ENCODE measurements at places on chromosomes 11 and 22.

DNA sequence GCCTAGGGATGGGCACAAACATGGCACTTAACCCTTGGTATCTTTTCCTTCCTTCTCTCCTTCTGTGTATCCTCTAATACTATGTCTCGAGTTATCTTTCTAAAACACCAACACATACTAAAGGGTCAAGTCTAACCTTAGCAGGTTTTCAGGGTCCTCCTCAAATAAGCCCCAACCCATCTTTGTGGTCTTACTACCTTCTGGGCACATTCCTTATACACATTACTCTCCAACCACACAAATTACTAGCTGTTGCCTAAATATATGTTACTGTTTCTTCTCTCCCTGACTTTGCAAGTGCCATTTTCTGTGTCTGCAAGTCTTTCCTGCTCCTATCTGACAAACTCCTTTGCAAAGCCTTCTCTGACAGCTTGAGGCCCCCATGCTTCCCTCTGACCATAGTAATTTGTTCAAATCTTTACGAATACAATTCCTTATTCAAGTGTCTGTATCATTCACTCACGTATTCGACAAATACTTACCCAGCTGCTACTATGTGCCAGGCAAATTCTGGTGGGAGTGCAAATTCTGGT is 15.8 kb upstream of the NUP160 start:
- DNase-seq: no peak

- no peak for DNase-seq
These were observed 59.2 kb downstream of the NFAM1 start for GRCh38 chr22:42372976-42373375.

DNA sequence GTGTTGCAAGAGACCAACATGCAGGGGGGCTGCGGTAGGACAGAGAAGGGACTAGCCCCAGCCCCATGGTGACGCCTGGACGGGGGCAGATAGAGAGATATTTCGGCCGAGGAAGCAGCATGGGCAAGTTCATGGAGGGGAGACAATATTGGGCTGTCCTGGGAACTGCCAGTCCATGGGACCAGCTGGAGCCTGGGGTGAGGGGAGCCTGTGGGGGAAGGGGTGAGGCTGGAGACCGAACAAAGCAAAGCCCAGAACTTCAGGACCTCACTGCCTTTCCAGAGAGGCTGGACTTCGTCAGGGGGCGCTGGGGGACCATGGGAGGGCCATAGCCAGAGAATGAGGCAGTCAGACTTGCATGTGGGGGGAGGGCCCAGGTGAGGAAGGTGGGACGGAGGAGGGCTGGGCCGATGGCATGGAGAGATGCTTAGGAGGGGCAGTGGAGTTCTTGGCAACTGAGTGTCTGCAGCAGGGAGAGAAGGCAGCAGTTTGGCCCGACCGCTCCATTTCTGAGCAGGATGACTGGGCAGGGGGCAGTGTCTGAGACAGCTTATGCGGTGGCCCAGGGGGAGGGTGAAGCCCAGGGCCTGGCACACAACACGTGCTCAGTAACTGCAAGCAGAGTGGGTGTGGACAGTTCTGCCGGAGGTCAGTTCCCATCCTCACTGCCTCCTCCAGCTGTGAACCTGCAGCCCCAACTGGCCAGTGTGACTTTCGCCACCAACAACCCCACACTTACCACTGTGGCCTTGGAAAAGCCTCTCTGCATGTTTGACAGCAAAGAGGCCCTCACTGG is 712 bp downstream of the UPK3A start:
- no peak for DNase-seq

DNA sequence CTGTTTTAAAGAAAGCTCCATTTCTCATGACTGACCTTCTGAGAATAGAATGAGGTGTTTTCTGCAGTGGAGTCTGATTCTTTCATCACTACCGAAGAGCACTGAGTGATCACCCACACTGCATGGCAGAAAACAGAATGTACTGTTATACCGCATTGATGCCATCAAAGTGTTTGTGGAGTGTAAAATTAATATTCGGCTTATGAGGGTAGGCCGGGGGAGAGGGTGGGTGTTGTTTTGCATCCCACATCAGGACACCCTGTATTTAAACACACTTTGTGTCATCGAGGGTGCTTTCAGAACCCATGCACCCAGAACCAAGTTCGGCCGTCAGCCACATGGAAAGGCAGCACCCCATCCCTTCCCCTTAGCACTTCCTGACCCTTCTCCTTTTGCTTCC is 41.3 kb upstream of the ETS1 start:
- no peak for DNase-seq

GRCh38 chr22:29224121-29224858 is 18.6 kb downstream of the EMID1 start:
- no peak for DNase-seq

DNA sequence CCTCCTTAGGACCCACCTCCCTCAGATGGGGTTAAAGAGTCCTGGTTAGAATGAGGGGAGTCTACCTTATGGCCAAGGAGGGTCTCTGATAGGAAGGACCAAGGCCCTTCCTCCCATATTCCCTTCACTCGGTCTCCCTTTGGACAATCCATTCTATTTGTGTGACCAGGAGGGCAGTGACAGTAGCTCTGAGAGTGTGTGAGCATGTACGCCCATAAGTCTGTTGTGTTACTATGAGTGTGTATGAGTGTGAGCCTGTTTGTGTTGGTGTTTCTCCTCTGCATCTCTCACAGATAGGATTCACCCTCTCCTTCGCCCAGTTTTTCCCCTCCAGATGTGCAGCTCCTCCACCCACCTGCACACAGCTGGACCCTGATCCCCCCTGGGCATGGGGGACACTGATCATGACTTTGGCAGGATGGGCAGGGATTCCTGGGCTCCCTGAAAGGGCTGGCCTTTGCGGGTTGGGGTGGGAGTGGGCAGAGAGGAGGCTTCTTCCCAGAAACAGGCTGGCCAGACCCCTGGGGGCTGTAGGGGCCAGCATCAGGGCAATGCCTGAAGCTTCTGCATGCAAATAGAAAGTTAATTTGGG is 14.5 kb downstream of the PHLDB1 start:
- no peak for DNase-seq

DNA sequence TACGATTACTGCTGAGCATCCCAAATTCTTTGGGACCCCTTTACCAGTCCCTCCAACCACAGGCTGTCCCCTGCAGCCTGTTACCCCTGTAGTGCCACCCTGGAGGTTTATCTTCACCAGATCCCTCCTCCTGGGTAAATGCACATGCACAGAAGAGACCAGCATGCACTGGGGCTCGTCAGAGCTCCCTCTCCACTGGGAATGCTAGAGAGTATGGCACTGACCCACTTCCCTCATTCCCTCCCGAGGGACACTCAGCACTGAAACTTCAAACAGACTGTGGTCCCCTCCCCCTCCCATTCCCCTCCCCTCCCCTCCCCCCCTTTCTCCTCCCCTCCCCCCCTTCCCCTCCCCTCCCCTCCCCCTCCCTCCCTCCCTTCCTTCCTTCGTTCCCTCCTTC is 49.1 kb downstream of the C11orf91 start:
- DNase-seq: no peak

GRCh38 chr11:6083129-6083528 is 24.4 kb upstream of the OR56B4 start:
- DNase-seq: no peak

- no peak for DNase-seq
These were observed 841 bp downstream of the RIC8A start for GRCh38 chr11:208181-208916.

- DNase-seq: no peak
These were observed at the start of gene SLC5A1 for GRCh38 chr22:32042924-32043323. SLC5A1 (plus strand) TSS chr22:32043261; CDS start chr22:32043282, 21 bp downstream.

GRCh38 chr11:28123151-28123581 is 15.0 kb downstream of the METTL15 start:
- DNase-seq: no peak

GRCh38 chr11:70802185-70802584 is 403.9 kb downstream of the CTTN start:
- DNase-seq: no peak

DNA sequence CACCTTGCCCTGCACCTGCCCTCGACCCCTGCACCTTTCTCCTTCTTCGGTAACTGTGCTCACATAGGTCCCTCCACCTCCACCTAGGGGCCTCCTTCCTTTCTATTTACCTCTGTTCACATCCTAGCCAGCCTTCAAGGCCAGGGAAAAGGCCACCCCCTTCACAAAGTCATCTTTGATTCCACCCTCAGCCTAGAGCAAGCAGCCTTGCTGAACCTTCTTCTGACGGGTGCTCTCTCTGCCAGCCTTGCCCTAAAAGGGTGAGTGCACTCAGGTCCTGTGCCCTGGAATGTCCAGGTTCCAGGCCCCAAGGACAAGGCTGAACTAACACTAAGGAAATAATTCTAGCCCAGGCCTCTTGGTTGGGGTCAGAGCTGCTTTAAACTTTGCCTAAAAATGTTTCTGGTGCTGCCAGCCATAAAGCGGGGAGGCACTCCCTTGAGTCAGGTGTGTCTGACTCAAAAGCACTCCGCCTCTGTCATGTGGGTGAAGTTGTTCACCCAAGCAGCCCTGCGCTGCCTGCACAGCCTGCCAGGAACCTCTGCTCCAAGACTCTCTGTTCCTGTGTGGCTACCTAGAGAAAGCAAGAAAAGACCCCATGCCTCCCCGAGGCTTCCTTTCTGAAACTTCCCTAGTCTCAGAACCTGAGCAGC is 9.2 kb upstream of the FAM83F start:
- DNase-seq: no peak

- no peak for DNase-seq
These were observed 4.9 kb downstream of the ADORA2A start for GRCh38 chr22:24432059-24432853.

DNA sequence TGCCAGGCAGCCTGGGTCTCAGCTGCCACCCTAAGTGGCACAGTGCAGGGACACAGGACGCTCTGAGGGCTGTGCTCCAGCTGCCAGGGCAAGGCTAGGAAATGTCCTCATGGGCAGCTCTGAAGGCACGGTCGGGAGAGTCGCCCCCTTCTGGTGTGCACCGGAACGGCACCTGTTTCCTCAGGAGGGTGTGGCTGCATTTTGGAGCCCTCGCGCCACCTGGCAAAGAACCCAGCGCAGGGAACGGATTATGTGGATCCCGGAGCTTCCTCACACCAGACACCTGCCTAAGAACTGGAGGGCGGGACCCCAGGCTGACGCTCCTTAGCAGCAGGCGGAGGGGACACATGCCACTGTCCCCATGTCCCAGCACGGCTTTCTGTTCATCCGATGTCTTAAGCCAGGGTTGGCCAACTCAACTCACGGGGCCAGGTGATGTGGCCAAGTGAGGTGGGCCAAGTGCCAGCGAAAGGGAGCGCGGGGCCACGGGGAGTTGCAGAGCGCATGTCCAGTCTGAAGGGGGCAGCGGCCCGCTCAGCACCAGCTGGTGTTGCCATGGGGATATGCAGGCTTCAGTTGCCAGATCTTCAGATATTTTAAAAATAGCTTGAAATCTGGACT is 5.1 kb upstream of the SLC22A8 start:
- no peak for DNase-seq

DNA sequence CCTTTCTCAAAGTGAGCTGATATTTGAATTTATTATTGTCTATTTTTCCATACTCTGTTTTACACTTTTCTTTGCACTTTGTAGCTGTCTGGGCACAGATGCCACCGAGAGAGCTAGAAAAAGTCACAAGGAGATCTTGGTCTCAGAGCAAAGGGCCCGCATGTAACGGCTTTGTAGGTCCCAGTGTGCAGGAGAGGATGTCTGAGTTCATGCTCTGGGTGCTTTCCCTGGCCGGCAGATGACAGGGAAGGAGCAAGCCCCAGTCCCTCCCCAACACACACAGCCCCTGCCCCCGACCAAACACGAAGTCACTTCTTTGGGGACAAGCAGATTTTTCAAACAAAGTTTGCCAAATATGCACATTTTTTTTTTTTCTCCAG is 55.8 kb downstream of the SMIM38 start:
- DNase-seq: no peak

DNA sequence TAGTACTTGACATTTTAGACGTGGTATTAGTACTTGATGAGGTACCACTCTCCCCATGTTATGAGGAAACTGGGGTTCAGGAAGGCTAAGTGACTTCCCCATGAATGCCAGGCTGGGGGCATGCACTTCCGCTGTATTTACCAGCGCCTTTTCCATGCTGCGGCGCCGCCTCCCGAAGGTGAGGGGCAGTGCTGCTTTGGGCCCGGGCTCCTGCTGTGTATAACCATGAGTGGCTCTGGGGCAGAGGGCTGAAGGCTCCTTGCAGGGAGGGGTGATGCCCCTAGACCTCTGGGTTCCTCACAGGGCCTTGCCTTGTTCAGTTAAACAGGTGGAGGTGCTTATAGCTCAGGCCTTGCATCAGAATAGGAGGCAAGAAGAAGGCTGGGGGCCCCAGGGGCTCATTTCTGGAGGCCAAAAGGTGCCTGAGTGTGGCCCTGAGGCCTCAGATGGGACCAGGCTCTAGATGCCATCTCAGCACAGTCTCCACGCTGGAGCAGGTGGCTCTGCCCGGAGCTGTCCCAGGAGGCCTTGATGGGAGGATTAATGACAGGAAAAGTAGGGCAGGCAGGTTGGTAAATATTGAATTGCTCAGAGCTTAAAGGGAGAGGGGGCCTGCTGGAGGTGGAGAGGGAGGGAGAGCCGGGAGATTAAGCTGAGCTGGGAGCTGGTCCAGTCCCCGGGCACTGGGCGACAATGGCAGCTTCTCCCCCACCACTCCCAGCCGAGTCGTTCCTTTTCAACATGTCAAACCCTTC is 129.6 kb downstream of the CEP164 start:
- no peak for DNase-seq

DNA sequence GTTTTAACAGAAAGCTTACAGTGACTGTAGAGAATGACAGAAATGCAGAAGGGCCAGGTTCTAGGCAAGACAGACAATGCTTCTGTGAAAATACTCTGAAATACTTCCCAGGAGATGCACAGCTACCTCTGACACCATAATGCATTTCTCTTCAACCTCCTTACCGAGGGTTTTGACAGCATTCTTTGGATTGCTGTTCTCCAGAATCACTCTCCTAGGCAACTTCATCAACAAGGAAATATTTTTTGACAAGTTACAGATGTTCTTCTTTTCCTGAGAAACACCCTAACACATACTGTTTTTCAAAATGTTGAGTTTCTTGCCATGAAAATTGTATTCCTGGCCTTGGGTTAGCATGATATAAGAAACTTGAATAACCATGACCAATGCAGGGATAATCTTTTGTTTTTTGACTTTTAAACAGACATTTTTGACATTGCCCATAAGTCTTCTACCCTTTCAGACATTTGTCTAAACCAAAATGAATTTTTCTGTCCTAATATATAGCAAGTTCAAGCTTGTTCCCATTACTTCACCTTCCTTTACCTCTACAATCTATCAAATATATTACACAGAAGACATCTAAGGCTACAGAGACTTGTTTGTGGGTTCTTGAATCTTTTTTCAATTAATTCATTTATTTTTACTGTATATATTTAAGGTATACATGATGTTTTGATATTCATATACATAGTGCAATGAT is 108.1 kb downstream of the CCDC34 start:
- no peak for DNase-seq
